Stimulated activated CD4-positive, alpha-beta T cell treated with anti-CD3 and anti-CD28 coated beads, Interleukin-1b, Interleukin-23, amount 100 ng/mL, for 1 hour (primary cell): ENCODE measurements at places on chromosomes 1 and 21.

GRCh38 chr1:6967431-6968111 lies 182.3 kb downstream of the CAMTA1 start:
- no peak for DNase-seq

GRCh38 chr1:218328769-218329168 lies 16.4 kb upstream of the TGFB2 start:
- no peak for DNase-seq

DNA sequence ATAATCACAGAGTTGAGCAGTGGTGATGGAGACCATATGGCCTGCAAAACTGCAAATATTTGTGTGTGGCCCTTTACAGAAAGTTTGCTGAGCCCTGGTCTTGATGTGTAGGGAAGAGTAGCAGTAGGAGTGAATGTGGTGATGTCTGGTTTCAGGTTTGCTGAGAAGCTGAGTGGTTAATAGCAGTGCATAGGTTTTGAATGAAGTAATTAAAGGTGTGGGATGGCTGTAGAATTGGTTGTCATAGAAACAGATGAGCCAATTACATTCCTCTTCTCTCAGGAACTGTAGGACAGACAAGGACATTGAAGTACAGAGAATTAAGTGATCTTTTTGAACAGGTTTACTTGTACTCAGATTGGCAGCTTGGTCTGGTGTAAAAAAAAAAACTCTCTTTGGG lies 37.4 kb downstream of the PRDM2 start:
- DNase-seq: no peak

DNA sequence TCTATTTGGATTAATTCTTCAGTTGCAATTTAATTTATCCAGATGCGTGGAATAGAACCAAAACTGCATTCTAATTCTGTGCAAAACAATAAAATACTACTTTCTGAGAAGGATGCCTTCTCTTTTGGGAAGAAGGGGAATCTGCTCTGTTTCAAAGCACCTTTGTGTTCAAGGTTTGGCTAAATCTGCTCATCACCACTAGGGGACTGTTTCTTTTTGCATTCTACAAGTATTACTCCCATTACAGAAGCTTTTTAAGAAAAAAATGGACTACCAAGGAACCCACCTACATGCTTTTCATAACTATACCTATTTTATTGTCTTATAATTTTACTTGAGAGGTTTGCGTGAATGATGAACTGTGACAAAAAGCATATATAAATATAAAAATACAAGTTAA lies 18.2 kb downstream of the MRPS6 start:
- DNase-seq: no peak

DNA sequence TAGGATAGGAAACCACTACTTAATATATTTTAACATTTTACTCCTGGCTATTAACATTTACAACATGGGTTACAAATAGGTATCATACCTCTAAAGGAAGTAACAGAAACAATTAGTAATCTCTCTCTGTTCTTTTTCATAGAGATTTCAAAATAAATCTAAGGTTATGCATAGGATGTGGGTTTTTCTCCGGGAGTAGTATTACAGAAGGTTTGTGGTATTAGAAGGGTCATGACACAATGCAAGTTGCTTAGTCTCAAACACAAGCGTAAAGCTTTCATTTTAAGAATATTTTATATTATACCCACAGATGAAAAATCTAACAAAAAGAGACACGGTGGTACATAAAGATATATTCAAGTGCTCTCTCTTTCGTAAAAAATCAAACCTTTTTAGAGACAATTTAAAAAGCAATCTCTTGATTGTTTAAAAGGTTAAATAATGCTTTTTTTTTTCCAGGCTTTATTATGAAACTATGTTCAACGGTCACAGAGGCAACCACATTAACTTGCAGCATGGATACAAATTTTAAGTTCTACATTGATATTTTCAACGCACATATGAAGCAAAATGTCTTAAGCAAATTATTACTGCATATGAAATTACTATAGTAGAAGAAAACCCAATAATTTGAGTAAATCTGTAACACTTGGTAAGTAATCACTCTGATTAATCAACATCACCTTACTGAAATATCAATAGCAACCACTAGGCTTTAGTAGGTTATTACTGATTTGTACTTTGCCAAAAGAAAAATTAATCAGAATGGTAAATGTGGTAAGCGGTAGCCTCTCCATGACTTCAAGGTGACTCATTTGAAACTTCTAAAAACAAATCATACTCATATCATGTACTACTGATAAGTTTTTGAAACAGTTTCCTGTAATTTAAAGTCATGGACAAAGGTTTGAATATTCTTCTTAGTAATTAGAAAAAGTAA lies 97.4 kb upstream of the GFI1 start:
- DNase-seq: no peak

DNA sequence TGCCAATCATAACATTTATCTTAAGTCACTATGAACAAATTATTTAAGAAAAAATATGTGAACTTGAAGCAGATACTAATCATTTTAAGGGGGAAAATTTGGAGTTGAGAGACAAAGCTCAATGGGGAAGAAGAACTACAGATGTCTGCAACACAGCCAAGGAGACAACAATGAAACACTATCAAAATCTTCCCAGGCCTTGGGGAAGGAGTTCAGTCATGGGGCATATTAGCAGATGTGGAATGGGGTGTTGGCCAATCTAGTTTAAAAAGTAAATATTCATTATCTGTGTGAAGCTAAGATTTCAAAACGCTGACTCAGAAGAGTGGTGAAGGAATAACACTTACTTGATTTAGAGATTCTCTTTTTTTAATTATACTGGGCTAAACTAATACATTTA lies 671.6 kb upstream of the ZP4 start:
- no peak for DNase-seq

GRCh38 chr1:76140227-76140626 lies 65.7 kb downstream of the ST6GALNAC3 start:
- no peak for DNase-seq

DNA sequence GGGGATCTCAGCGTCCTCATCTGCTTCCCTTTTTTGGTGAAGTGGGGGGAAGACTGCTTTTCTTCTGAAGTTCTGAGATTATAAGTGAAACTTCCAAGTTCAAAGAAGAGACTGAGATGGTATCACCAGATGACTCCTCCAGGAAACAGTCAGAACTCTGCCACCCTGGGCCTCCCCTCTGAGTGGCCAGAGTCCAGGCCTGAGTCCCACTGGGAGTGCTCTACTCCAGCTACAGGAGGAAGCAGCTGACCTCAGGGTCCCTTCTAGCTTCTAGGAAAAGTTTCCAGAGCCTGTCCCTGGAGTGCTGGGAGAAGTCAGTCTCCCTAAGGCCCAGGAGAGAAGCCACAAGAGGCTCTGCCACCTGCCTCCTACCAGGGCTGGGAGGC lies 104.7 kb downstream of the CASZ1 start:
- no peak for DNase-seq

DNA sequence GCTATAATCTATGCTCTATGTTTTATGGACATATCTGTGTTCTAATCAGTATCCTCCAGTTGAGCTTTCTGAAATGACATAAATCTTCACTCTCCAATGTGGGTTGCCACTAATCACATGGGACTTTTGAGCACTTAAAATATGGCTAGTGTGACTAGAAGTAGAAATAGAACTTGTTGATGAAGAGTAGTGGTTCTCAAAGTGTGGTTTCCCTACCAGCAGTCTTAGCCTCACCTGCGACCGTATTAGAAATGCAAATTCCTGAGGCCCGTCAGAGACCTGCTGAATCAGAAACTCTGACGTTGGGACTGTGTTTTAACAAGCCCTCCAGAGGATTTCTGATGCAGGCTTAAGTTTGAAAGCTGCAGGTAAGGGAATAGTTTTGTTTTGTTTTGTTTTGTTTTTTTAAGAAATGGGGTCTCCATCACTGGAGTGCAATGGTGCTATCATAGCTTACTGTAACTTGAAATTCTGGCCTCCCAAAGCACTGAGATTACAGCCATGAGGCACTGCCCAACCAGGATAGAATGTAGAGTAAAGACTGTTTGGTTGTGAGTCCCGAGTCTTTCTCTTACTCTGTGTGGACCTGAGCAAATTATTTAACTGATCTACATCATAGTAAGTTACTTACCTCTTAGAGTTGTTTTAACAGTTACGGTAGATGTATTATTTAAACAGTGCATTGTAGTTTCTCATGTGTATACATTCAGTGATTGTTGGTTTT lies 21.7 kb downstream of the GLRX2 start:
- no peak for DNase-seq

GRCh38 chr1:184686540-184686939 lies 68.1 kb downstream of the EDEM3 start:
- no peak for DNase-seq

DNA sequence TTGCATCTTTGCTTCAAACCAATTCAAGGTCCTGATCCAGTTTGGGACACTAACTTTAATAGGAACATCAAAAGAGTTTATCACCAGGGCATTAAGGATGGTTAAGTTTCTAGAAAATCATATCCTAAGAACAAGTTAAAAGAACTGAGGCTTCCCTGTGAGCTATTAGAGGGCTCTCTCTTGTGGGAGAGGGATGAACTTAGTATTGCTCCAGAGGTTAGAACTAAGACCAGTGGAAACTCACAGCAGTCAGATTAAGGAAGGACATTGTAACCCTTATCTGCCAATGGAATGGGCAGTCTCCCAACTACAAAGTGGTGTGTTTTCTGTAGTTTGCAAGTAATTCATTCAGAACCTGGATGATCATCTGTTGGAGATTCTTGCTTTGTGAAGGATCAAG lies 36.8 kb downstream of the UBE2U start:
- DNase-seq: no peak

- DNase-seq: no peak
Observed at GRCh38 chr1:175911138-175911537, 167.7 kb upstream of the TNR start.

GRCh38 chr1:216822480-216822879 lies 99.3 kb upstream of the ESRRG start:
- DNase-seq: no peak

GRCh38 chr1:33719771-33720670 lies 143.9 kb upstream of the HMGB4 start:
- DNase-seq: no peak

DNA sequence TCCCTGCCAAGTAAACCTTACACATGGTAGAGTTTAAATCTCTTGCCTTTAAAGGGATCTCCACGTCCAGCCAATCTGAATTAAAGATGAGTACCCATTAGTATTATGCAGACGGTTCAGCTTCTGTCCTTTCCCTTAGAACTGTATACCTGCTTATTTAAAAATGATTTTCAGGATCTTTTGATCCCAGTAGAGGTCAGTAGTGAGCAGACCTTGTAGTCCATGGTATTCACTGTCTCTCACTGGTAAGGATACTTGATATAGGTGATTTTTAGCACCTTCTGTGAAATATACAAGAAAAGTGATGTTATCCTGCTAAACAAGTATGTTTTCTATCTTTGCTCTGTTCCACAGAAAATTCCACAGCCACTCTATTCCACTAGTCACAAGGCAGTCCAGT lies 1211.6 kb upstream of the ADGRL4 start:
- DNase-seq: no peak

DNA sequence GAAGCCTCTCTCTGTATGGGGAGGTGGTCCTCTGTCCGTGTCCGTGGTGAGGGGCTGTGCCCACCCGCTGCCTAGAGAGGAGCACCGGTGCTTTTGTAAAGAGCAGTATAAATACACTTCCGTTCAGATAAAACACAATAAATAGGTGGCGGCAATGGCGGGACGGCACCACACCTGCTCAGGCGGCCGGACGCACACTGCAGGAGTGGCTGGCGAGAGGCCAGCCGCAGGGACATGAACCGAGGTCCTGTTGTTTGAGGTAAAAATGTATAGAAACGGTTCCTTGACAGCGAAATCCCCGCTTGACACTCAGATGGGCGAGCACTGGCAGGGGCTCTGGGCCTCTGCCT lies 40.8 kb downstream of the KRTAP10-1 start:
- no peak for DNase-seq

DNA sequence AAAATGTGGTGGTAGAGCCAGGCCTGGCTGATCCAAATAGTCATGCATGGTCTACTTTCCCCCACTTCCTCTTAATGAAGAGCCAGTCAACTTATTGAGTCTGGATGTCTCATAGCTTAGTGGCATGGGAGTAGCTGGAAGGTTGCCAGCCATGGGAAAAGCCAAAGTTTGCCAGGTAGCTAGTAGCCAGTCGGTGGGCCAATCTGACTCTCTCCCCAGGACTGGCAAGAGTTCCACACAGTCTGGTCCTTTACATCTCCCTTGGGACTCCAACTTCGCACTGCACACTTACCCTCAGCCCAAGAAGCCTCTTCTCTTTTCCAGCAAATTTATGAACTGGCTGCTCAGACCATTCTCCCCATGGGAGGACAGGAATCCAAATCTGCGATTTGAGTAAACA lies 8.3 kb downstream of the WARS2 start:
- no peak for DNase-seq

GRCh38 chr1:222010306-222010705 lies 268.4 kb upstream of the DUSP10 start:
- DNase-seq: no peak

DNA sequence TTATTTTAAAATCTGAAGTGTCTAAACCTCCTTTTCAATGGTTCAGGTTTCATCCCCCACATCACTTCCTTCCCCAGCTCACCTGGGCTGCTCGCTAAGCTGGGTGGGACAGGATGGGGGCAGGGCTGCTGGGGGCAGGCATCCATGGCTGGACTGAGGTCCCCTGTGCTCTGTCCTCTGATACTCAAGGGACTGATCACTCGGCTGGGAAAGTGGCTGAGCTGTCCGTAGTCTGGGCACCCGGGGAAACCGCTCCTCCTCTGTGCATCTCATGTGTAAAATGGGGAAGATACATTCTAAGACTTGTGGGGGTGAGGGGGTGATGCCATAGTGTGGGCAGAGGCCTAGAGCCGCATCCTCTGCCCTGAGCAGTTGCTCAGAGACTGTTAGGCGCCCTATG lies 411.2 kb downstream of the MATN1 start:
- no peak for DNase-seq

- no peak for DNase-seq
Observed at GRCh38 chr1:34982820-34983376, 2.2 kb downstream of the TMEM35B start.

- DNase-seq: no peak
Observed at GRCh38 chr1:114558544-114558943, 22.9 kb downstream of the BCAS2 start.

GRCh38 chr1:15957221-15958095 lies 18.4 kb downstream of the ZBTB17 start:
- DNase-seq: no peak

DNA sequence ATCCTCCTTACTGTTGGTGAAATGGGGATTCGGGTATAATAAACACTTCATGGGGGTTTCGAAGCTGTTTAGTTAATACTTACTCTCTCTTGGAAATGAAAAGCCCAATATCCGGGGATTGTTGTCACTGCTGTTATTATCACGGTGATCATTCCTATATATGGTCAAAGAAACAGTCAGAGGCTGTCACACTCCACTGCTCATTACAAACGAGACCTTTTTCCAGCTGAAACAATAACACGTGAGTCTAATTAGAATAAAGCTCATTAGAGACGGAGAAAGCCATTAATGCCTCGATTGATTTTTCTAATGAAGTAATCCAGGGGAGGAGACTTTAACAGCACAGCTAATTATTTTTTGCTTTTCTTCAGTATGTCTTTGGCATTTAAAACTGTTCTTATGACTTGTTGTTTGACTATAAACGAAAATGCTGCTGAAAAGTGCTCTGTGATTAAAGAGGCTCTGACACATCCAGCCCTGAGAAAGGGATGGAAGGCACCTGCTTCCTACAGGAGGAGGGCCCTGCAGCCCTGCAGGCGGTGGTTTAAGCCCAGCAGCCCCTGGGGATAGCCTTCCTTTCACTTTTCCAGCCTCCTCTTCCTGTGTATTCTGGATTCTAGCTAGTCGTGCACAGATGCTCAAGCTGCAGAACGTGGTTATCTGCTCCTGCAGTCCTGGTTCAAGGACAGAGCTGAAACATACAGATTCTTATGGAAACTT lies 143.6 kb downstream of the EDEM3 start:
- no peak for DNase-seq

- no peak for DNase-seq
Observed at GRCh38 chr1:168295411-168296114, 14.9 kb downstream of the TBX19 start.
